Caco-2 (cell line): ENCODE measurements at places on chromosomes 4 and X. TPM values are rescaled to one million over a fixed set of nuclear protein-coding genes. Genes with fewer than 3 reads are reported as not detected.

GRCh38 chrX:128931071-128931470 is 592.2 kb downstream of the SMARCA1 start:
- H3K4me3 ChIP-seq, result no peak overlapping the region
- no peaks in the 10 kb centered on the region for H3K27me3 ChIP-seq
- DNase-seq, result no peak
- H3K36me3 ChIP-seq, result no peaks in the 10 kb centered on the region
- H3K27ac ChIP-seq, result no peak overlapping the region

DNA sequence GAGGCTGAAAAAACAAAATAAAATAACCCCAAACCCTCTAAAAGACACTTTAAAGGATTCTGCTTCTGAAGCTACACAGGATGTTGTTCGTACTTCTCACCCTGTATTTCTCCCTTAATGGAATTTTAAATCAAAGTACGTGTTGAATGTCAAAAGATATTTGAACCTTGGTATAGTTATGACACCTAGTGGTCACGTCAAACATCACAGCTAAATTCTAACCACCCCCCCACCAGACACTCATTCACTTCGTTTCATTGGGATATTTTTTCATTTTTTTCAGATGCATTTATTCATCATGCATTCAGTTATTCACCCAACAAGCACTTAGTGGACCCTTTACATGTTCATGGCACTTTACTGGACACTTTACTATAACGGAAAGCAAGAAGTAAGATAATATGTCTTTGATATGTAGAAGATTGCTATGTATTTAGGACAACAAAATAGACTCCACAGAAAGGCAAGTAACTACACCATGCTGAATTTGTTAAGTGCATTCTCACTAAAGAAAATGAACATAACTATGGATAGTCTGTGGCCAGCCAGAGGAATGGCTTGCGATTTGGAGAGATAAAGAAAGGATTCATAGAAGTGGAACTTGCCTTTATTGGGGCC is 62.5 kb upstream of the GPR174 start:
- no peaks in the 10 kb centered on the region for H3K4me1 ChIP-seq
- DNase-seq, result peak; percentile 2
- H3K27me3 ChIP-seq, result no peaks in the 10 kb centered on the region
- no peak overlapping the region for H3K27ac ChIP-seq

GRCh38 chrX:153828723-153829548 is 1.4 kb downstream of the PDZD4 start:
- no peak overlapping the region for H3K27ac ChIP-seq
- no peaks in the 10 kb centered on the region for H3K4me1 ChIP-seq
- no peak overlapping the region for H3K4me3 ChIP-seq
- H3K36me3 ChIP-seq, result no peaks in the 10 kb centered on the region

DNA sequence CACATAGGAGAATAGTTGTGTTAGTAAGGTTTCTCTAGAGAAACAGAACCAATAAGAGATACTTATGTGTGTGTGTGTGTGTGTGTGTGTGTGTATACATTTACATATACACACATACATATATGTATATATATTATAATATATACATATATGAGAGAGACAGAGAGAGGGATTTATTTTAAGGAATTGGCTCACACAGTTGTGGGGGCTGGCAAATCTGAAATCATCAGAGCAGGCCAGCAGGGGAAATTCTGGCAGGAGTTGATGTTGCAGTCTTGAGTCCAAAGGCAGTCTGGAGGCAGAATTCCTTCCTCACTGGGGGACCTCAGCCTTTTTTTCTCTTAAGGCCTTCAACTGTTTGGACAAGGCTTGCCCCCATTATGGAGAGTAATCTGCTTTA is 38.6 kb upstream of the NHS start:
- H3K27me3 ChIP-seq, result peaks cover 2% of the 10 kb centered on the region
- no peaks in the 10 kb centered on the region for H3K4me1 ChIP-seq
- H3K27ac ChIP-seq, result no peak overlapping the region
- H3K4me3 ChIP-seq, result no peak overlapping the region
- no peaks in the 10 kb centered on the region for H3K36me3 ChIP-seq
- no peak for DNase-seq

The SORCS2 gene
- total RNA-seq, result 1.6 and 2.1 TPM in 2 replicates

The C4orf33 gene
- 6.2 TPM in 2 replicates for total RNA-seq

The NXF2 gene
- not detected in 2 replicates for total RNA-seq

GRCh38 chr4:110196871-110197528 is 1.4 kb downstream of the ELOVL6 start:
- peak overlapping the region; percentile 87 for H3K27ac ChIP-seq
- H3K36me3 ChIP-seq, result no peaks in the 10 kb centered on the region
- DNase-seq, result no peak
- H3K27me3 ChIP-seq, result no peaks in the 10 kb centered on the region
- peak overlapping the region; percentile 62 for H3K4me3 ChIP-seq

GRCh38 chr4:57100979-57101651 is 9.1 kb downstream of the IGFBP7 start:
- DNase-seq, result peak; percentile 40
- no peaks in the 10 kb centered on the region for H3K27me3 ChIP-seq
- peaks cover 21% of the 10 kb centered on the region for H3K4me1 ChIP-seq

DNA sequence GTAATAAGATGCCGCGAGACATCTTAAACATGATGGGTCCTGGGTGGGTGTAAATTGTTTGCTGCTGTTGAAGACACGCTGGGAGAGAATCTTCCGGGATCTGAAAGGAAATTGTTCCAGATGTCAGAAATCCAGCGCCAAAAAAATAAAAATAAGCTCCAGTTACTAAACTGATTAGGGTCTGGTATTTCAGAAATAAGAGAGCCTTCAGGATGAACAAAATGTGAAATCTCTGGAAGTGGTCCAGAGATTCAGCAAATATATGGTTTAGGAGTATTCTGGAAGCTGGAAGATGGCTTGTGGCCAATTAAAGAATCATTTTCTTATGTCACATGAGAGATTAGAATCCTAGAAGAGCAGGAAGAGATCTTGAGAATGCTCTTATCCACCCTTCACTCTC is 75.8 kb upstream of the NHS start:
- no peaks in the 10 kb centered on the region for H3K36me3 ChIP-seq
- no peak overlapping the region for H3K27ac ChIP-seq
- H3K4me3 ChIP-seq, result no peak overlapping the region
- no peaks in the 10 kb centered on the region for H3K27me3 ChIP-seq
- no peak for DNase-seq
- no peaks in the 10 kb centered on the region for H3K4me1 ChIP-seq

- H3K4me1 ChIP-seq, result no peaks in the 10 kb centered on the region
- H3K27ac ChIP-seq, result no peak overlapping the region
- H3K36me3 ChIP-seq, result no peaks in the 10 kb centered on the region
Observed at GRCh38 chrX:121949041-121949760, 901.8 kb downstream of the GLUD2 start.

The TMPRSS11A gene
- total RNA-seq, result not detected in 2 replicates

DNA sequence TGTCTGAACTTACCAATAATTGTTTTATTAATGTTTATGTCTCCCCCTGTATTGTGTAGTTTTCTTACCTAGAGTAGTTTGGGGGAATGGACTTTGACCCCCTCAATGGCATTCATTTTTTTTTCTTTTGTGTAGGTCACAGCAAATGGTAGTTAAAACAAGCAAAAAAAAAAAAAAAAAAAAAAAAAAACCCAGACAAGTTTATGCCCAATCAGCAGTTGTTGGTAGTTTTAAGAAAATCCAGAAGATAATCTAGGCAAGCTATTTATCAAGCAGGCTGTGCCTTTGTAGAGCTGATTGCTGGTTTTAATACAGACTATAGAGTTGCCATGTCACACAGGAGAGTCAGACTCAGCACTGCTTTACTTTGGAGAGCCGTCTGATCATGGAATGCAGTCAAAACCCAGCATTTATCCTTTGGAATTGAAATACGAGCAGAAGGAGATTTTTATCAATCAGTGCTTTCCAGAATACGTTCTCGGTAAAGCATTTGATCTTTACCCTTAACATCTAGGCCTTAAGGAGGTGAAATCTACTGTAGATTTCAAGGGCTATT is 16.6 kb downstream of the DCUN1D4 start:
- peaks cover 20% of the 10 kb centered on the region for H3K4me1 ChIP-seq
- H3K27me3 ChIP-seq, result no peaks in the 10 kb centered on the region
- no peak for DNase-seq
- peak overlapping the region; percentile 36 for H3K27ac ChIP-seq

The JAKMIP1 gene
- total RNA-seq, result not detected in 2 replicates

GRCh38 chr4:70680934-70681333 is 7.4 kb upstream of the UTP3 start:
- no peak for DNase-seq
- H3K27me3 ChIP-seq, result no peaks in the 10 kb centered on the region
- no peaks in the 10 kb centered on the region for H3K36me3 ChIP-seq
- H3K4me1 ChIP-seq, result no peaks in the 10 kb centered on the region
- H3K4me3 ChIP-seq, result no peak overlapping the region

DNA sequence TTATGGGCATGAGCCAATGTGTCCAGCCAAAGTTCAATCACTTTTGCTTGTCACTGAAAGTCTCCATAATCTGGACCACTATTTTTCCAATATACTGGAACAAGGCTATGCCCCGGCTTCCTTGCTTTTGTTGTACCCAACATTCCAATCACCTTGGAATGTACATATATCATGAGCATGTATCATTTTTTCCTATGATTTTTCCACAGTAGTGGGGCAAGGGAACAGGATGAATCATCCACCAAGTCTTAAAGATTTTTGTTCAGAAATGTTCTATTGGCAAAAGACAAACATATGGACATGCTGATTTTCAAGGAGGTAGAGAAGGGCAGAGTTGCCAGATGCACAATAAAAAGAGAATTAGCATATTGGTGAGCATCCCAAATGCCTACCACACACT is 548.1 kb upstream of the INTU start:
- H3K27me3 ChIP-seq, result no peaks in the 10 kb centered on the region
- no peak overlapping the region for H3K4me3 ChIP-seq
- DNase-seq, result no peak
- H3K36me3 ChIP-seq, result no peaks in the 10 kb centered on the region

The RTL3 gene
- not detected in 2 replicates for total RNA-seq

The TSPAN6 gene
- total RNA-seq, result 135 and 137 TPM in 2 replicates

The TMPRSS11B gene
- not detected in 2 replicates for total RNA-seq

- no peaks in the 10 kb centered on the region for H3K4me1 ChIP-seq
- no peak overlapping the region for H3K4me3 ChIP-seq
- H3K36me3 ChIP-seq, result no peaks in the 10 kb centered on the region
- H3K27ac ChIP-seq, result no peak overlapping the region
Observed at GRCh38 chr4:23741681-23742191, 148.1 kb downstream of the PPARGC1A start.

GRCh38 chrX:69185886-69186285 is 20.6 kb upstream of the PJA1 start:
- H3K4me3 ChIP-seq, result no peak overlapping the region
- H3K4me1 ChIP-seq, result no peaks in the 10 kb centered on the region
- no peak overlapping the region for H3K27ac ChIP-seq
- H3K27me3 ChIP-seq, result no peaks in the 10 kb centered on the region
- H3K36me3 ChIP-seq, result no peaks in the 10 kb centered on the region

The PNMA3 gene
- not detected in 2 replicates for total RNA-seq

The TREX2 gene
- 0.60 and 0.61 TPM in 2 replicates for total RNA-seq

DNA sequence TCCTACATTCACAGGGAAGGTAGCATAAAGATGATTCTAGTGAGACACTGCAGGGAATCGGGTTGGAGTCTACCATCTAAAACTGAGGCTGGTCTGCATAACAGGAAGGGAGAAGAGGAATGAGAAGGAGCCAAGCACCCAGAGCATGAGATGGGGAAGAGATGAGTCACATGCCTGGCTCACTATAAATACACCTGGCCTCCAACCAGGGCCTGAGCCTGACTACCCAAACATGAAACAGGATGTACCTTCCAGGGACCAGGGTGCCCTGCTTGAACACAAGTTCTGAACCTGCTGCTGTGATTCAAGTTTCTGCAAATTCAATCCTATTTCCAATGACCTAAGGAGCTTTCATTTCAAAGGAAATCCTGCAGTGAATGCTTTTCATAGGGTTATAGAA is 24.9 kb downstream of the CD99L2 start:
- no peaks in the 10 kb centered on the region for H3K27me3 ChIP-seq
- no peaks in the 10 kb centered on the region for H3K4me1 ChIP-seq
- no peak for DNase-seq
- no peak overlapping the region for H3K27ac ChIP-seq
- no peak overlapping the region for H3K4me3 ChIP-seq

DNA sequence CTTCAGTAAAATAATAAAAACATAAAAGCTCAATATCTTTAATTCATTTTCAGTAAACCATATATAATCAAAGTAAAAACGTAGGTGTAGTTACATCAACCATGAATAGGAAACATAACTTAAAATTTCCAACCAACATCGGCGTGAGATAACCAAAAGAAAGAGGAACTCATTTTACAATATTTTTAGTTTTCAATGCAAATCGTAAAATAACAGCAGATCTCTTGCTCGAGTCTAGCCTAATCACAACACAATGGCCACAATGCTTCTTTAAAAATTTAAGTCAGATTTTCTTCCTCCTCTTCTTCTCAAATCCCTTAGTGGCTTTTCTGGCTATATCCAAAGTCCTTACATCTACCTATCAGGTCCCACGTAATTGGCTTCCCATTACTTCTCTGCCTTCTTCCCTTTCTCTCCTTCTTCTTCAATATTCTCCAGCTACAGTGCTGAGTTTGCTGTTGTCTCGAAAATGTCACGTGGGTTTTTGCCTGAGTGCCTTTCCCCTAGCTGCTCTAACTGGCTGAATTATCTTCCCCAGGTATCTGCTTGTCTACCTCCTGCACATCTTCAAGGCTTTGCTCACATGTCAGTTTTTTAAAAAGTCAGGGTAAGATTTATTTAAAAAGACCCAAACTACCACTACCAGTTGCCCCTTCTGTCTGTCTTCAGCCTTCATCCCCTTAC is 90.9 kb upstream of the BANK1 start:
- H3K36me3 ChIP-seq, result no peaks in the 10 kb centered on the region
- H3K4me1 ChIP-seq, result no peaks in the 10 kb centered on the region
- no peaks in the 10 kb centered on the region for H3K27me3 ChIP-seq
- no peak overlapping the region for H3K4me3 ChIP-seq
- H3K27ac ChIP-seq, result no peak overlapping the region
- DNase-seq, result no peak

GRCh38 chrX:2320580-2321327 is 180.0 kb downstream of the DHRSX start:
- H3K4me1 ChIP-seq, result peaks cover 8% of the 10 kb centered on the region; the same call in 1 of the 2 replicates
- H3K27me3 ChIP-seq, result no peaks in the 10 kb centered on the region
- peak; percentile 61 for DNase-seq
- no peak overlapping the region for H3K4me3 ChIP-seq
- no peak overlapping the region for H3K27ac ChIP-seq

DNA sequence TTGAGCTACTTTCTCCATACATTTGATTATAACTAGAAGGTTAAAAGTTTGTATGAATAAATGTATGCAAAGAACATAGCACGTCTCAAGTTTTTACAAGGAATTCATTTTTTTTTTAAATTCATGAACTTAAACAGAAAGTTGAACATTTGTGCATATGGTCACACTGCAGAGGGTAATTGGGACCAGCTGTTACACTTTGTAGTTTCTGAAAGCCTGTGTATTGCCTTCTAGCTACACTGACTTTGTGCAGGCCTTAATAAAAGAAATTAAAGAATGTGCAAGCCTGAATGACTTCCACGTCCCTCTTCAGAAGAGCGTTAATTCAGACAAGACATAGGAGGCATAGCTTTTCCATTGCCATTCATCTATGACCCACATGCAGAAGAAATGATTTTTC is 153.1 kb upstream of the PCDH18 start:
- DNase-seq, result no peak
- H3K36me3 ChIP-seq, result no peaks in the 10 kb centered on the region
- no peaks in the 10 kb centered on the region for H3K4me1 ChIP-seq
- no peaks in the 10 kb centered on the region for H3K27me3 ChIP-seq
- H3K4me3 ChIP-seq, result no peak overlapping the region
- H3K27ac ChIP-seq, result no peak overlapping the region

GRCh38 chrX:131792789-131793462 is 230.2 kb upstream of the STK26 start:
- H3K4me3 ChIP-seq, result no peak overlapping the region
- H3K4me1 ChIP-seq, result no peaks in the 10 kb centered on the region
- no peak overlapping the region for H3K27ac ChIP-seq
